Cardiac muscle cell (in vitro differentiated cells and primary cell): ENCODE measurements at places on chromosomes 5 and 9. TPM values are rescaled to one million over a fixed set of nuclear protein-coding genes. Genes with fewer than 3 reads are reported as not detected.

ZNF346 gene
- polyA plus RNA-seq = 31.0 and 32.5 TPM in 2 replicates

DNA sequence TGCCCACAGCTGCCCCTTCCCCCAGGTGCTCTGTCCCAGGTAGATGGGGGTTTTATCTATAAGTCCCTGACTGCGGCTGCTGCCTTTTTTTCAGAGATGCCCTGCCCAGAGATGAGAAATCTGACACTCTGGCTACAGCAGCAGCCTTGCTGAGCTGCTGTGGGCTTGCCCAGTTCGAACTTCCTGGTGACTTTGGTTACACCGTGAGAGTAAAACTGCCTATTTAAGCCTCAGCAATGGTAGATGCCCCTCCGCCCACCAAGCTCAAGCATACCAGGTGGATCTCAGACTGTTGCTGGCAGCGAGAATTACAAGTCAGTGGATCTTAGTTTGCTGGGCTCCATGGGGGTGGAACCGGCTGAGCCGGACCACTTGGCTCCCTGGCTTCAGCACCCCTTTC lies 56.8 kb downstream of the MINAR2 start:
- H3K36me3 ChIP-seq = no peaks in the 10 kb centered on the region
- no peaks in the 10 kb centered on the region for H3K4me1 ChIP-seq
- no peak overlapping the region for H3K4me3 ChIP-seq
- no peak overlapping the region for H3K27ac ChIP-seq
- no peaks in the 10 kb centered on the region for H3K27me3 ChIP-seq
- DNase-seq = no peak

EQTN gene
- polyA plus RNA-seq = not detected in 2 replicates

CCDC171 gene
- 2.5 and 2.8 TPM in 2 replicates for polyA plus RNA-seq

- H3K4me3 ChIP-seq = peak overlapping the region; percentile 69
- peak; percentile 77 for DNase-seq
- no peak overlapping the region for H3K27ac ChIP-seq
- no peaks in the 10 kb centered on the region for H3K36me3 ChIP-seq
These were observed 17.3 kb downstream of the TRIM7 start for GRCh38 chr5:181187500-181188213.

DNA sequence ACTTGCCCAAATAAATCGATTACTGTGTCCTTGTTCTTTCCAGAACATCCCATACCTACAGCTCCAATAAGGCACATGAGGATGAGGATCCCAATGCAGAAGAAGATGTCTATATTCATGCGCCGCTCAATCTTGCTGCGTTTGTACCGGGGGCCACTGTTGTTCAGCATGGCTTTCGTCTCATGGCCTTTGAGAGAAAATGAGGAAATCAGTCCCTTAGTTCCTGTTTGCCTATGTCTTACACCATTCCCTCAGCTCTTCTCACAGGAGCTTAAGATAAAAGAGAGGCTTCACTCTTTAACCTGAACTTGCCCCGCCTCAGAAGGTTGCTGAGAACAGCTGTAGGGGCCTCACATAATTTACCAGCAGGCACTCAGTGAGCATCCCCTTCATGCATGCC lies 211.6 kb downstream of the ATP10B start:
- no peak overlapping the region for H3K4me3 ChIP-seq
- H3K27ac ChIP-seq = no peak overlapping the region
- peaks cover 19% of the 10 kb centered on the region for H3K27me3 ChIP-seq
- no peaks in the 10 kb centered on the region for H3K36me3 ChIP-seq
- DNase-seq = no peak
- H3K4me1 ChIP-seq = no peaks in the 10 kb centered on the region

GRCh38 chr9:3332802-3333201 lies 193.0 kb downstream of the RFX3 start:
- H3K4me1 ChIP-seq = peaks cover 32% of the 10 kb centered on the region
- H3K27me3 ChIP-seq = no peaks in the 10 kb centered on the region
- no peak overlapping the region for H3K4me3 ChIP-seq
- no peaks in the 10 kb centered on the region for H3K36me3 ChIP-seq

DNA sequence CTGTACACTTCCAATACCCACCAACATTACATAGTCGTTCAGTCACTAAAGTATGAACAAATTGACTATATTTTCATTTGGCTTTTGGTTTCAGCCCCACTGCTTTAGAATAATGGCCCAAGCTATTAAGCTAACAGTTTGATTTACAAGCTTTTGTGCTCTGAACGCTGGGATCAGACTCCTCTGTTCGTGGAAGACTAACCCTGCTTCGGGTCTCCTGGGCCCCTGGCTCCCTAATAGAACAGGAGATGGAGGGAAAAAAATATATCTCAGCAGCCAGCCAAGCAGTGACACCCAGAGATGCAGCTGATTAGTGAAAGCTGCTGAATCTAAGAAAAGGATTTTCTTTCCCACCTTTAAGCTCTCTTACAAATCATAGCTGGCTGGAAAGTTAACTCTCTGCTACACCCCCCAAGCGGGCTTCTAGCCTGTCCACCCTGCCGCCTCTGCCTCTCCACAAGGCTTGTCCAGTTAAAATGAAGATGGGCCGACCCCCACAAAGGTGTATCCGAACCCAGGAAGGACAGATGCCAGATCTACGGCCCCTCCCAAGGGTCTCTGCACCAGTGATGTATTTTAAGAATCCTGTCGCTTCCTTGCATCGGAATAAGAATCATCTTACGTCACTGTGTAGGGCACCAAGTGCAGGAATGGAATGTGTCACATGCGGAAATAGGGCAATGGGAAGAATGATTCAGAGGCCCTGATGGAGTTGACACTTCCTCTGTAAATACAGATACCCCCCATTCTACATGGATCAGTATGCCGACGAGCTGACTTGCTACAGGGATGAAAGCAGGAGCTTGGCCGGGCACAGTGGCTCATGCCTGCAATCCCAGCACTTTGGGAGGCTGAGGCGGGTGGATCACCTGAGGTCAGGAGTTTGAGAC lies 33.4 kb upstream of the BARHL1 start:
- no peak overlapping the region for H3K27ac ChIP-seq
- H3K36me3 ChIP-seq = no peaks in the 10 kb centered on the region
- H3K4me1 ChIP-seq = peaks cover 7% of the 10 kb centered on the region
- no peak overlapping the region for H3K4me3 ChIP-seq

GRCh38 chr9:109471475-109472393 lies 26.4 kb downstream of the PTPN3 start:
- no peaks in the 10 kb centered on the region for H3K27me3 ChIP-seq
- H3K36me3 ChIP-seq = no peaks in the 10 kb centered on the region
- no peak for DNase-seq
- H3K27ac ChIP-seq = no peak overlapping the region
- H3K4me3 ChIP-seq = no peak overlapping the region
- H3K4me1 ChIP-seq = peaks cover 12% of the 10 kb centered on the region

DNA sequence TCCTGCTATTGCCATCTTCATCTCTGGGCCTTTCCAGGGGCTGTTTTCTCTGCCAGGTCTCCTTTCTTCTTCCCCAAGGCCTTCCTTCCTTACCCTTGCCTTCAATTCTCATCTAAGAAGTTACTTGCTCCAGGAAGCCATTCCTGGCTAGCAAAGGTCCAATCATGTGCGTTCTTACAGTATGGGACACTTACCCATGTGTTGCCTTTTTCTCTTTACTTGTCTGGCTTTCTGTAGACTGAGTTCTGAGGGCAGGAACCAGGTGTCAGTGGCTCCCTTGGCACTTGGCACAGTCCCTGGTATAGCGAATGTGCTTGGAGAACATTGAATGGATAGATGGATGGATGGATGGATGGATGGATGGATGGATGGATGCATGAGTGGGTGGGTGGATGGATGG lies 10.2 kb downstream of the FOXI1 start:
- no peak for DNase-seq
- H3K36me3 ChIP-seq = no peaks in the 10 kb centered on the region
- H3K4me3 ChIP-seq = no peak overlapping the region
- H3K27me3 ChIP-seq = no peaks in the 10 kb centered on the region
- no peaks in the 10 kb centered on the region for H3K4me1 ChIP-seq

DNA sequence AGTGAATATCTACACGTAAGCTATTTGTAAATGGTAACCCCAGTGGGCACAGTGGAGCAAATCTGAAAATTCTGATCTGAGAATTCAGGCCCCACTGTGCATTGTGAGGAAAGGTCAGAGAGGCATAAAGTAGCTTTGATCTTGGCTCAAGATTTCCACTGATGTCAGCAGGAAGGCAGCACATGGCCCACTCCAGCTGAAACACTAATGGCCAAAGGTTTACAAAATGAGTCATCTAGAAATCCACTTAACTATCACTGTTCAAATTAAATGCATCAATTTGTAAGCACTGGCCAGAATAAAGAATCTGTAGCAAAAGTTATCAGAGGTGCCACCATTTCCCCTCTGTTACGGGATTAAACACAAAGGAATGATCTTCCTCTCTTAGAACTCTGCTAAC lies 191.6 kb downstream of the C9orf152 start:
- H3K36me3 ChIP-seq = peaks cover 8% of the 10 kb centered on the region
- no peak overlapping the region for H3K27ac ChIP-seq
- DNase-seq = no peak
- H3K4me1 ChIP-seq = no peaks in the 10 kb centered on the region
- H3K4me3 ChIP-seq = no peak overlapping the region
- H3K27me3 ChIP-seq = no peaks in the 10 kb centered on the region

CD72 gene
- 2.3 and 12.3 TPM in 2 replicates for polyA plus RNA-seq

- no peak for DNase-seq
- peaks cover 9% of the 10 kb centered on the region for H3K4me1 ChIP-seq
- no peak overlapping the region for H3K27ac ChIP-seq
- no peaks in the 10 kb centered on the region for H3K36me3 ChIP-seq
These were observed 140.3 kb downstream of the GNAQ start for GRCh38 chr9:77891128-77891800.

OLFML2A gene
- polyA plus RNA-seq = 2.6 and 3.4 TPM in 2 replicates

DNA sequence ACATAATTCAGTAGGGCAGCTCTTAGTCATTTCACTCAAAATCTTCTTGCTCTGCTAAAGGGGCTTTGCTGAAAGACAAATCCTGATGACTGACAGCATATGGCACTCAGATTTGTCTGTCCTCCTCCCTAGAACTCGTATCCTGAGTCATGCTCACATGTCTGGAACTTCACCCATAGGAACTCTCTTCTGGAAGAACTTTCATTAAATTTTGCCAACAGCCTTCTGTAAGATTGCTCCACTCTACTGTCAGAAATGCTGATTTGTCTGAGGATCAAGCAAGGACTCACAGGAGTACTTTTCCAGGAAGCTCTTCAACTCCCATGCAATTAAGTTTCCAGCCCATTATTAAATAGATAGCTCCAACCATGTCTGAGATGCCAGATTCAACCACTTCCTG lies 59.8 kb upstream of the SNX2 start:
- no peaks in the 10 kb centered on the region for H3K27me3 ChIP-seq
- peak; percentile 52 for DNase-seq
- no peaks in the 10 kb centered on the region for H3K36me3 ChIP-seq
- no peak overlapping the region for H3K4me3 ChIP-seq

DMRT2 gene
- polyA plus RNA-seq = not detected in 2 replicates

GRCh38 chr5:77928776-77929300 lies 152.7 kb upstream of the TBCA start:
- no peak overlapping the region for H3K4me3 ChIP-seq
- H3K27me3 ChIP-seq = peaks cover 4% of the 10 kb centered on the region
- H3K27ac ChIP-seq = no peak overlapping the region
- no peaks in the 10 kb centered on the region for H3K36me3 ChIP-seq

MSANTD3 gene
- 30.6 and 34.7 TPM in 2 replicates for polyA plus RNA-seq

RBM18 gene
- 16.7 and 28.2 TPM in 2 replicates for polyA plus RNA-seq

GRCh38 chr5:92678640-92679039 lies 902.4 kb downstream of the NR2F1-AS1 start:
- no peaks in the 10 kb centered on the region for H3K27me3 ChIP-seq
- H3K4me3 ChIP-seq = no peak overlapping the region
- no peak overlapping the region for H3K27ac ChIP-seq
- no peaks in the 10 kb centered on the region for H3K36me3 ChIP-seq

BHMT2 gene
- not detected in 2 replicates for polyA plus RNA-seq

KIF4B gene
- 0.05 TPM in 1 of 2 replicates, not detected in the other for polyA plus RNA-seq

KYAT1 gene
- 21.8 and 36.9 TPM in 2 replicates for polyA plus RNA-seq

GRCh38 chr9:89431930-89432725 lies 65.8 kb downstream of the SEMA4D start:
- no peak overlapping the region for H3K4me3 ChIP-seq
- no peaks in the 10 kb centered on the region for H3K4me1 ChIP-seq
- DNase-seq = no peak
- no peaks in the 10 kb centered on the region for H3K36me3 ChIP-seq
- H3K27ac ChIP-seq = no peak overlapping the region

GRCh38 chr5:151417712-151418111 lies 29.7 kb upstream of the SLC36A1 start:
- H3K4me3 ChIP-seq = no peak overlapping the region
- H3K27ac ChIP-seq = no peak overlapping the region
- no peak for DNase-seq
- H3K36me3 ChIP-seq = no peaks in the 10 kb centered on the region
- H3K4me1 ChIP-seq = peaks cover 6% of the 10 kb centered on the region

DNA sequence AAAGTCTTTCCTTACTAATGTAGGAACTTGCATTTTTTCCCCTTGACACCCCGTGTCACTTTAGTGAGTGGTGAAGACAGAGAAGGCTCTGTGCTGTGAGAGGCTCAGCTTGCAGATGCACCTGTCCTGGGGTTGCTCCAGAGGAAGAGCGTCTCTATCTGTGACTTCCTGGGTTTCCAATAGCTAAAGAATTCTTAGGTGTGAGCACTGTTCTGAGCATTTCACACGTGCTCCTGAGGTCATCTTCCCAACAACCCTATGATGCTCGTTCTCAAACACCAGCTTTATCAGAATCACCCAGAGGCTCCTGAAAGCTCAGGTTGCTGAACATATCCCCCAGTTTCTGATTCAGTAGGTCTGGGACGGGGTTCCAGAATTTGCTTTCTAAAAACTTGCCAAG lies 6.4 kb upstream of the CTSV start:
- DNase-seq = no peak
- H3K27ac ChIP-seq = no peak overlapping the region
- H3K4me3 ChIP-seq = no peak overlapping the region
- no peaks in the 10 kb centered on the region for H3K4me1 ChIP-seq
- no peaks in the 10 kb centered on the region for H3K27me3 ChIP-seq

DNA sequence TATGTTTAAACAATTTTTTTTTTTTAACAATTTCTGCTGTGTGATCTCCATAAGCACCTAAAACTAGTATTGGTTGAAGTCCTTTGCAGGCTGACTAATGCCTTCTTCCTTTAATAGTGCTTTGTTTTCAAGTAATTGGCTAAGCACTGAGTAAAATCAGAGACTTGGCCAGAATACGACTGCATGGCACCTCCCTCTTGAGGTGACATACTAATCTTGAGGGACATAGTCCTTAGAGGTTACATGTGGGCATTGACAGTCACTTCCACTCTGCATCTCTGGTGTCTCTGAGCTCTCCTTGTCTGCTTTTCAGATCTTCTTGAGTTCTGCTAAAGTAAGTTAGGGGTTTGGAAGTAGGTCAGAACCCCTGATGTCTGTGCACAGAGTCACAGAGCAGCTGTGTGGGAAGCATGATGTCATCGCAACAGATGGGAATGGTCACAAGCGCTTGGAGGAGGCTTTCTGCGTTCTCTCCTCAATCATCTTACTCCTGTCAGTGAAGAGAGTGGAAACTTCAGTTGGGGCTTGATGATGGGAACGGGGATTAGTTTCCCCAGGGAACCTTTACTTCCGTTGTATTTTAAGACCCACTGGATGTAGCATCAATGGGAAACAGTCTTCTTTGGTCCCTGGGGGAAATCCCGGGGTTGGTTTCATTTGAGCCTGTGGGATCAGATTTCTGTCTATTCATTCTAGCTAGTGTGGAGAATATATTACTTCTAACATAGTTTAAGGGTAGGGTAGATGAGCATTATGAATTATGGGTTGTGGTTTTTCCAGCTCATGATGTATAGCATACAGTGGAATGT lies 136.9 kb downstream of the ARHGAP26 start:
- no peaks in the 10 kb centered on the region for H3K4me1 ChIP-seq
- H3K27me3 ChIP-seq = no peaks in the 10 kb centered on the region
- no peak overlapping the region for H3K27ac ChIP-seq
- no peak for DNase-seq
- no peak overlapping the region for H3K4me3 ChIP-seq
